ENCODE measurements at places on chromosomes 1 and 21. TPM values are rescaled to one million over a fixed set of nuclear protein-coding genes. Genes with fewer than 3 reads are reported as not detected.

Gene C1orf94
- total RNA-seq: not detected

Gene PTGFRN
- 19.1 TPM for total RNA-seq

Gene CHAF1B
- 34.2 TPM for total RNA-seq

Gene SPATA46
- total RNA-seq: not detected

Gene CHRNB2
- total RNA-seq: not detected

Gene LORICRIN
- not detected for total RNA-seq

Gene TAS1R1
- not detected for total RNA-seq

Gene KCNE1
- total RNA-seq: 0.46 TPM

Gene TDRD5
- total RNA-seq: not detected

Gene JTB
- 148 TPM for total RNA-seq

Gene LCE1B
- total RNA-seq: not detected

Gene USP25
- 21.7 TPM for total RNA-seq

Gene MAEL
- not detected for total RNA-seq

All from activated T-helper 2 cell treated with anti-CD3 and anti-CD28 coated beads, Interferon-gamma antibody, Interleukin-2, Interleukin-4, amounts not matched to agents 10 μg/mL and 5 μg/mL and 100 μg/mL, durations not matched to agents 14 hours and 24 hours and 36 hours (primary cell).